ENCODE measurements at places on chromosomes 13 and 19. TPM values are rescaled to one million over a fixed set of nuclear protein-coding genes. Genes with fewer than 3 reads are reported as not detected.

DNA sequence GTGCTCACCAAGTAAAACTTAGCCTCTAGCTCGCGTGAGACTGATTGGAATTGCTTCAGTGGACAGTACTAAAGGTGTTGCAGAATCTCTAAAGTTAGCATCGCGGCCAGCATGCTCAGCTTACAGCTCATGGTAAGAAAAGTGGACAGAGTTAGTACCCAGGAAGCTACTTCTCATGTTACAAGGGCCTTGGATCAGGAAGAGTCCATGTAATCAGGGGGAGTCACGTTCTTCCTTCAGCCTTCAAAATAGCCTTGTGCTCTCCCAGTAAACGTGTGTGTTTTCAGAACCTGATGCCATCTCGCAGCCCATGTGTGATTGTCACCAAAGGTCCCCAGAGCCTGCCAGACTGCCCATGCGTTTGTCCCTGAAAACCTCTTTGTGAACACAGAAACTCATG lies 195.8 kb upstream of the RNF113B start:
- peak; percentile 58 for DNase-seq

DNA sequence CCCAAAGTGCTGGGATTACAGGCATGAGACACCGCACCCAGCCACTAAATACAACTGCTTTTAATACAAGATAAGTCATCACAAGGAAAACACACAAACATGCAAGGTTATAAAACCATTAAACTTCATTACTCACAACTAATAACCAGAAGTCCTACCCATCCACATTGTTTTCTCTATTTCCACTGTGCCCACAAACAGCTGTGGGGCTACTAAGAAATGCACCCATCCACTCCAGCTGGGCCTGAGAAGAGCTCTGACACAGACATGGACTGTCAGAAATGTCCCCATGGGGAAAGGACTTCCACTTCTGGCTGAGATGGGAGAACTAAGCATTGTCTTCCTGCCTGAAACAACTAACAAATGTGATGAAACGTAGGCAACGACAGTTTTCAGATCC lies 17.2 kb downstream of the SAFB2 start:
- DNase-seq = no peak

DNA sequence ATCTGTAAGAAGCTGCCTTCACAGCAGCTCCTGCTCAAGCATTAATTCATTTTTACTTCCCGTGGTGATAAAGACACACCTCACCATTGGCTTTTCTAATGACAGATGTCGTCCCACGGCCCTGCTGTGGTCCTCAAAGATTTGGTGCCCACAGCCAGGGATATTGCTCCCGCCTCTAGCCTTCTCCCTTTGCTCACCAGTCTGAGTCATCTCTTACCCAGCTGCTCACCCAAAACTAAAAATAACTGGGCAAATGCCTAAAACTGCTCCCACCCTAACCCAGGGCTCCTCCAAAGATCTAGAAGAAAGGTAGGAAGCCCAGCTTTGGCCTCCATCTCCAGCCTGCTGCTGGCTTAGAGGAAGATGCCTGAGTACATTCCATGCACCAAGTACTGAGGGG lies 371.1 kb upstream of the ZNF507 start:
- no peak for DNase-seq

DNA sequence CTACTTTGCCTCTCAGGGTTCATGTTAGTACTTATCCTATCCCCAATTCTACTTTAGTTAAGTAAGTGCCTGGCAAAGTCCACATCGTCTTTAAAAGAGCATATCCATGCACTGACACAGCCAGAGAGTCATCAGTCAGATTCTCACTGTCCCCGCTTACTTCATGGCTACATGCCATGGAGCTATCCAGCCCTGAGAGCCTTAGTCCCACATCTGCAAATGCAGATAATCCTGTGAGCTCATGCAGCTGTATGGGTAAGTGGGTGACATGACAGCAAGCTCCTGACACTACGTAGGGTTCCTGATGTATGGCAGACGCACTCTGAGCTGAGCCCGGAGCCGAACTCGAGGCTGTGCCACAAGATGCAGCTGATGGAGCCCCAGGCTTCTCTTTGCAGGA lies 661.5 kb downstream of the LIG4 start:
- DNase-seq = no peak

ASF1B gene
- total RNA-seq = 33.3 TPM

DNA sequence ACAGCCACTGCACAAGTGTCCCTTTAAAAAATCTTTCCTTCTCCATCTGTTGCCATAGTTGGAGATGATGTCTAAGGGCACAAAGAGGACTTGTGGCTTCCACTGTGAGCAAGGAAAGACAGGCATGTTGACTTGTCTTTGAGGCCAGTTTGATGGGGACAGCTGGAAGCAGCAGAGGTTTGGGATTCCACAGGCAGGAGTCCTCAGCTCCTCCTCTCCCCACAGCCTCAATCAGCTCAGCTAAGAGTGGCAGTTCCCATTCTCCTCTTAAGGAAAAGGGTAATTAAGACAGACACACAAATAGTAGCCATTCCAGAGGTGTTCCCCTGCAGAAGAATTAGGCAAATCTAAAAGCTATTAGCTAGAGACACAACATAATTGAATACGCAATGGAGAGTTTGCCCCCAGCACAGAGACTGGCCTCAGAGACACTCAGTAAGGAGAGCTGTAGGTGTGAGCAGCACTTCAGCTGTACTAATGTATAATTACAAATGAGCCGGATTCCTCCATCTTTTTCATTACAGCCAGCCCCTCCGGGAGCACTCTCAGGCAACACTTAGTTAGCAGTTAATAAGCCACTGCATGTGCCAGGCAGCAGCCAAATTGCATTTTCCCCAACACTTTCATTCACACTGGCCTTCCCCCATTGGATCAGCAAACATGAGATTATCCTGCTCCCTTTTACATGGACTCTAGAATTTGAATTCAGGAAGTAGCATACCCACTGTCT lies 434.0 kb downstream of the FOXO1 start:
- no peak for DNase-seq

GRCh38 chr13:37700887-37701286 lies 102.3 kb upstream of the POSTN start:
- DNase-seq = no peak

CACNG8 gene
- total RNA-seq = 3.9 TPM

CFAP97D2 gene
- total RNA-seq = not detected

KLK6 gene
- 0.56 TPM for total RNA-seq

YJU2 gene
- total RNA-seq = 33.4 TPM

ANKLE1 gene
- 20.2 TPM for total RNA-seq

GRCh38 chr13:75321084-75321483 lies 160.9 kb downstream of the TBC1D4 start:
- no peak for DNase-seq

DNA sequence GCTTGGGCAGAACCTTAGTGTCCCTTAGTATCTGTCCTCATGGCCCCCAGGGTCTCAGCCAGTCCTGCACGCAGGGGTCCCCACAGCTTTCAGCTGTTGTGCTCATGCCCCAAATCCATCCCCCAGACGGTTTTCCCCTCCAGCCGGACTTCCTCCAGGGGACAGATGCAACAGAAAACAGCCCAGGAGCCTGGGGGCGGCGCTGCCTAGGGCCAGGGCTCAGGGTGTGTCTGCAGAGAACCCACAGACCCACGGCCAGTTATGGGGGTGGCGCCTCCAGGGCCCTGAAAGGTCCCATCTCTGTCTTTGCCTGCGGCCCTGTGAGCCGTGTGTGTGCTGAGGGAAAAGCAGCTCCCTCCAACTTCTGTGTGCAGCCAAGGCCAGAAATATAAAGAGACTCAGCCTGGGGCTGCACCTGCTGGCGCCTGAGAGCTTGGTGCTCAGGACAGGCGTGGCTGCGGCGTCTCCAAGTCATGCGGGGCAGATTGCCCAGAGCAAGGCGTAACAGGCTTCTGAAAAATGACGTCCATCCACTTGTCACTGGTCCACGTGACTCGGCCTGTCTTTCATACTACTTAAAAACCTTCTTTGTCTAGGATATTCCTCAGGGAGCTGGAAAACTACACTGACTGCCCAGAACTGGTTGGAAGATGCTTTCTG lies 22.1 kb upstream of the F7 start:
- no peak for DNase-seq

DNA sequence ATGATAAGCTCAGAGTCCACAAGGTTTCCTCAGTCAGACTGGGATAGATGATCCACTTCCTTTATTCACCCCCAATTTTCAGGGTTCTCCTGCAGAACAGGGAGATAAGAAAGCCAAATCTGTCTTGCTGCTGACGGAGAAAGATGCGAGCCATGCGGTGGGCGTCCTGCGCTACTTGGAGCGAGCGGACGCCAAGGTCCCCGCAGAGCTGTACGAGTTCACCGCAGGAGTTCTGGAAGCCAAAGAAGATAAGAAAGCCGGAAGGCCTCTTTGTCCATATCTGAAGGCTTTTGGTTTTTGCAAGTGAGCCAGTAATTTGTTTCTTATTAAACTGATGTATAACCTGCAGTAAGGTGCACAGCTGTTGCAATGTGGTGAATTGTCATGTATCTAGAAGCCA lies 66.7 kb downstream of the SLC7A9 start:
- DNase-seq = no peak

Measured in GM23338 (cell line).